ENCODE measurements at places on chromosomes 3 and 15. TPM values are rescaled to one million over a fixed set of nuclear protein-coding genes. Genes with fewer than 3 reads are reported as not detected.

CRABP1 gene
- total RNA-seq: not detected

- no peak overlapping the region for H3K4me3 ChIP-seq
- no peaks in the 10 kb centered on the region for H3K36me3 ChIP-seq
- no peaks in the 10 kb centered on the region for H3K4me1 ChIP-seq
- H3K27me3 ChIP-seq: no peaks in the 10 kb centered on the region
- H3K27ac ChIP-seq: no peak overlapping the region
Measured at GRCh38 chr3:155283092-155284056, 10.1 kb downstream of the STRIT1 start.

GRK7 gene
- not detected for total RNA-seq

- no peak overlapping the region for H3K4me3 ChIP-seq
- no peak for DNase-seq
- H3K27ac ChIP-seq: no peak overlapping the region
- no peaks in the 10 kb centered on the region for H3K36me3 ChIP-seq
Measured at GRCh38 chr15:75107908-75108838, 84.8 kb downstream of the PPCDC start.

GOLGA6D gene
- total RNA-seq: not detected

PPP1R14D gene
- not detected for total RNA-seq

DNA sequence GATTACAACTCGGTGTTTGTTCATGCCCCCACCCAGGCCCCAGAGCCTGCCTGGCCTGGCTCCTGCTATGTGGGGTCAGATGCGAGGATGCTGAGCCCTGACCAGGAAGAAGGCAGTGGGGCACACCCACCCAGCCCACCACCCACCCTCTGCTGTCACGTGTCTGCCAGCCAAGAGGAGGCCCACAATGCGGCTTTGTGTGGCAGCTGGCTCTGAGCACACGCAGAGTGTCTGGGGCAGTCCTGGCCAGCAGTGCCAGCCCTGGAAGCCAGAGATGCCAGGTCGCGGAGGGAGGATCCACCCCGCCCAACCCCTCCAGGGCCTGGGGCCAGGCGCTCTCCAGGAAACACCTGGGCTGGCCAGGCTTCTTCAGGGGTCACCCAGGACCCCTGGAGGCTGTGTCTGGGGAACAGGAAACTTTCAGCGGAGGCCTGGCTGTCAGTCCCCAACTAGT lies 26.4 kb upstream of the KLF13 start:
- no peak overlapping the region for H3K4me3 ChIP-seq
- peaks cover 75% of the 10 kb centered on the region for H3K4me1 ChIP-seq
- no peak for DNase-seq
- no peaks in the 10 kb centered on the region for H3K36me3 ChIP-seq

DNA sequence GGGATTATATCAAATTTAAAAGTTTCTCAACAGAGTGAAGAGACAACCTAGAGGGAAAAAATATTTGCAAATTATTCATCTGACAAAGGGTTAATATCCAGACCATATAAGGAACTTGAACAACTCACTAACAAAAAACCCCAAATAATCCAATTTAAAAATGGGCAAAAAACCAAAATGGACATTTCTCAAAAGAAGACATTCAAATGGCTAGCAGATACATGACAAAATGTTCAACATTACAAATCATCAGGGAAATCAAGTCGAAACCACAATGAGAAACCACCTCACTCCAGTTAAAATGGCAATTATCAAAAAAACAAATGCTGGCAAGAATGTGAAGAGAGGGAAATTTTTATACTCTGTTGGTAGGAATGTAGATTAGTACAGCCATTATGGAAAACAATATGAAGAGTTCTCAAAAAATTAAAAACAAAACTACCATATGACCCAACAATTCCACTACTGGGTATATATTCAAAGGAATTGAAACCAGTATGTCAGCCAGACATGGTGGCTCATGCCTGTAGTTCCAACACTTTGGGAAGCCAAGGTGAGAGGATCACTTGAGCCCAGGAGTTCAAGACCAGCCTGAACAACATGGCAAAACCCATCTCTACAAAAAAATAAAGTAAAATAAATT lies 88.5 kb downstream of the CSNK1G1 start:
- H3K4me3 ChIP-seq: no peak overlapping the region
- peaks cover 12% of the 10 kb centered on the region for H3K4me1 ChIP-seq
- H3K27me3 ChIP-seq: no peaks in the 10 kb centered on the region
- 0 out of 2 replicates have a peak, but pooled peaks cover 4% of the 10 kb centered on the region for H3K36me3 ChIP-seq
- no peak for DNase-seq

- H3K4me3 ChIP-seq: no peak overlapping the region
- no peak overlapping the region for H3K27ac ChIP-seq
- DNase-seq: no peak
Measured at GRCh38 chr3:124404621-124405020, 325.6 kb upstream of the UMPS start.

DNA sequence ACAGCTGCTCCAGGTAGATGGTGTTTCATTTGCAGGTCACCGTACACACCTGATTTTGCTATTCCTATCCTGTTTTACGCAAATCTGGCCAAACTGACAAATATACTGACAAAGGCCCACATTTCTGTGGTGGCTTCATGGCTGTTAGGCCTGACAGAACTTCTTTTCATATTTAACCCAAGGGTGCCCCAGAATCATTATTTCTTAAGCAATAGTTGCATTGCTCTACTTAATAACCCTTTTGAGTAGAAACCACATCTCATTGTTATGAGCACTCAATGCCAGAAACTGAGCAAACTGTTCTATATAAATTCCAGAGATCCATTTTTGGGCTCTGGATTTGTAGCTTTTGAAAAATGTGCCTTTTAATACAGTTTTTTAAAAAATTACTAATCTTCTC lies 19.4 kb downstream of the ASTE1 start:
- no peaks in the 10 kb centered on the region for H3K27me3 ChIP-seq
- H3K4me3 ChIP-seq: no peak overlapping the region
- no peaks in the 10 kb centered on the region for H3K4me1 ChIP-seq
- H3K36me3 ChIP-seq: peaks cover 69% of the 10 kb centered on the region
- no peak overlapping the region for H3K27ac ChIP-seq

- no peak overlapping the region for H3K27ac ChIP-seq
- H3K27me3 ChIP-seq: no peaks in the 10 kb centered on the region
- H3K36me3 ChIP-seq: no peaks in the 10 kb centered on the region
- H3K4me3 ChIP-seq: no peak overlapping the region
Measured at GRCh38 chr3:25531971-25532370, 103.9 kb downstream of the RARB start.

- no peak overlapping the region for H3K4me3 ChIP-seq
- H3K27ac ChIP-seq: no peak overlapping the region
- peaks cover 2% of the 10 kb centered on the region for H3K36me3 ChIP-seq
Measured at GRCh38 chr3:129442947-129443346, 2.9 kb downstream of the IFT122 start.

CLDN16 gene
- not detected for total RNA-seq

GRCh38 chr3:2870724-2871333 lies 239.3 kb downstream of the IL5RA start:
- peaks cover 3% of the 10 kb centered on the region for H3K4me1 ChIP-seq
- H3K27ac ChIP-seq: no peak overlapping the region
- H3K36me3 ChIP-seq: no peaks in the 10 kb centered on the region
- no peak for DNase-seq

- peaks cover 11% of the 10 kb centered on the region for H3K4me1 ChIP-seq
- no peaks in the 10 kb centered on the region for H3K36me3 ChIP-seq
- no peak overlapping the region for H3K27ac ChIP-seq
- no peak for DNase-seq
- H3K27me3 ChIP-seq: no peaks in the 10 kb centered on the region
Measured at GRCh38 chr15:29094711-29095110, 174.9 kb downstream of the NSMCE3 start.

DNA sequence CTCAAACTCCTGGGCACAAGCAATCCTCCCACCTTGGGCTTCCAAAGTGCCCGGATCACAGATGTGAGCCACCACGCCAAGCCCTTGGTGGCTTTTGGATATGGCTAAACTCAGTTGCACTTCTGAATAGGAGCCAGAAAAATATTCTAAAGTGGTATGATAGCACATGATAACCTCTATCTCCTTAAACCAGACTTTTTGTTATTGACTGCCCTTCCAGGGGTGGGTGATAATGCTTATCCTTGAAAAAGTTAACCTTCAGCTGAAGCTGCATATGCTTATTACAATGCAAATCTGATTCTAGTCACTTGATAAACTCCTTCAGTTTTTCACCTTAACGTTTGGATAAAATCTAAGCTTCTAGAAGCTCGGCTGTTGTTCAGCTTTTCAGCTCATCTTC lies 6.3 kb downstream of the CCNB2 start:
- no peaks in the 10 kb centered on the region for H3K27me3 ChIP-seq
- H3K27ac ChIP-seq: no peak overlapping the region
- peaks cover 10% of the 10 kb centered on the region for H3K4me1 ChIP-seq
- no peak overlapping the region for H3K4me3 ChIP-seq
- no peak for DNase-seq

GRCh38 chr15:58398643-58399042 lies 33.1 kb upstream of the LIPC start:
- H3K4me1 ChIP-seq: no peaks in the 10 kb centered on the region
- H3K27ac ChIP-seq: no peak overlapping the region
- no peak for DNase-seq
- H3K4me3 ChIP-seq: no peak overlapping the region
- H3K27me3 ChIP-seq: no peaks in the 10 kb centered on the region

ZNF501 gene
- total RNA-seq: 8.8 TPM

DNA sequence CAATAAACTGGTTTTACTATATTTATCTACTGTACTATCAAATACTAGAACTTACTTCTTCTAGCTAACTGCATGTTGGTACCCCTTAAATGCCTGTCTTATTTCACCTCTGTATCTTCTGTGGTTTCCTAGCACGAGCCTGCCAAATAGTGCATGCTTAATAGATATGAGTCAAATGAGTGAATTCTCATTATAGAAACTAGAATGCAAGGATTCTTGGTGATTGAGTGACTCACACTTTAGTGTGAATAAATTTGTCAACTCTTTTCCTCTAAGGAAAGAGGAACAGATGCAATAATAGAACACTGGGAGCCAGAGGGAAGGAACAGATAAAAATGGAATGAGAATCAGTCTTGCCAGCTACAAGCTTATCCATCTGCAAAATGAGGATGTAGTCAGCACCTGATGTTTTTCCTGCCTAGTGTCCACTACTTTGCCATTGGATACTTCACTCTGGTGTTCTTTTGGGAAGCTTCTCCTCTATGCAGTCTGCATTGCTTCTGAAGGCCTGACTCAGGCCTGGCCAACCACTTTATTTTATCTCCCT lies 189.1 kb upstream of the CADPS start:
- H3K27ac ChIP-seq: no peak overlapping the region
- no peaks in the 10 kb centered on the region for H3K36me3 ChIP-seq
- H3K4me3 ChIP-seq: no peak overlapping the region
- H3K4me1 ChIP-seq: no peaks in the 10 kb centered on the region

GRCh38 chr15:35602836-35603235 lies 56.9 kb upstream of the DPH6 start:
- no peaks in the 10 kb centered on the region for H3K27me3 ChIP-seq
- no peak for DNase-seq
- H3K27ac ChIP-seq: no peak overlapping the region
- no peaks in the 10 kb centered on the region for H3K36me3 ChIP-seq
- no peak overlapping the region for H3K4me3 ChIP-seq

C3orf85 gene
- not detected for total RNA-seq

DNA sequence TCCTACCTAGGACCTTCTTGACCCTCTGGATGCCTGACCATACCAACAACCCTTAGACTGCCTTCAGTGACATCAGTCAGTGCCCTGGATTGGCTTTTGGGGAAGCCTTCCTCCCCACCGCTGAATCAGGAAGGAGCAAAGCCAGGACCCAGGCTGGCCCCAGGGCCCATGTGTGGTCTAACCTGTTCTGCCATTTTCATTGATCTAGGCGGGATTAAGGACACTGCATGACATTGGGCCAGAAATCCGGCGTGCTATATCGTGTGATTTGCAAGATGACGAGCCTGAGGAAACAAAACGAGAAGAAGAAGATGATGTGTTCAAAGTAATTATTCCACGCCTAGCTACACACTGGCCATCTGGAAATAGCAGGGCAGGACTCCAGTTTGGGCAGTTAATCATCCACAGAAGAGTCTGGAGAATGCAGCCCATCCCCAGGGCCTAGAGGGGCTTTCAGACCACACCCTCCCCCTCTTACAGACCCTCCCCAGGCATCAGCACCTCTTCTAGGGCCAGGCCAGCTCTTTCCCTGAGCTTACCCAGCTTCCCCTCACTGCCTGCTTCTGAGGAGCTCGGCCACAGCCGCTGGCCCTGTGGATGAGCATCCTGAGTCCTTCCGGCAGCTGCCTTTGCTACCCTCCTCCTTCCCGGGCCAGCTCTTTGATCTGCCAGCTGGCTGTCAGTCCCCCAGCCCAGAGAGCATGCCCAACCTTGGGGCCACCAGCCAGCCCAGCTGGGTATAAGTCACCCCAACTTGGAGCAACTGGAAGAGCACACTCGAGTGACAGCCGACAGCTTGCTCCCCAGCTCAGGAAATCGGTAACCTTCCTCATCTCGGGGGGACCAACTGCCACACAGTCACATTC lies 45.9 kb downstream of the CHDH start:
- H3K27me3 ChIP-seq: no peaks in the 10 kb centered on the region
- no peak overlapping the region for H3K27ac ChIP-seq
- H3K36me3 ChIP-seq: no peaks in the 10 kb centered on the region
- peaks cover 3% of the 10 kb centered on the region for H3K4me1 ChIP-seq
- DNase-seq: no peak

PGBD4 gene
- 5.2 TPM for total RNA-seq

- no peaks in the 10 kb centered on the region for H3K36me3 ChIP-seq
- H3K4me1 ChIP-seq: no peaks in the 10 kb centered on the region
- no peak for DNase-seq
- H3K27ac ChIP-seq: no peak overlapping the region
- no peak overlapping the region for H3K4me3 ChIP-seq
- no peaks in the 10 kb centered on the region for H3K27me3 ChIP-seq
Measured at GRCh38 chr3:172305552-172305951, 142.7 kb downstream of the GHSR start.

LYZL4 gene
- not detected for total RNA-seq

DNA sequence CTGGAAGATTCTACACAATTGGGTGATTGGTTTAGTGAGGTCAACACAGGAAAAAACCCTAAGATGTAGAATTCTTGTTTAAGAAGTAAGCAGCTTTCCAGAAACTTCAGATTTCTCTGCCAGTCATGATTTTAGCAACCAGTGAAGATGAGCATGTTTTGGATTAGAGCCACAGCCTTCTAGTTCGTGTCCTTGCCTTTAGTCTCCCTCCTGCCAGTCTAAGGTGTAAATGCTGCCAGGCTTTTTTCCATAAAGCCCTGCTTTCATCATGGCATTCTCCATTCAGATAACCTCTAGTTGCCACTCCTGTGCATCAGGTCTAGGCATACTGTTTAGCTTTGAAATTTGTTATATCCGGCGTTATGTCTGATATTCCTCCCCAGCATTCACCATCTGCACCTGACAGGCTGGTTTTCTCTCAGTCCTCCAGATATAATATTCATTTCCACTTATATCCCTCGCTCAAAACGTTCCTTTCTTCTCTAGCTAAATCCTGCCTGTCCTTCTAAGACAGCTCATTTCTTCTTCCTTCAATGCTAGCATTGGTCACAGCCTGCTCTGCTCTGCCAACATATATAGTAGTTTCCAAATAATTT lies 37.4 kb downstream of the SYN2 start:
- no peaks in the 10 kb centered on the region for H3K4me1 ChIP-seq
- DNase-seq: no peak
- no peak overlapping the region for H3K27ac ChIP-seq
- H3K36me3 ChIP-seq: no peaks in the 10 kb centered on the region
- no peaks in the 10 kb centered on the region for H3K27me3 ChIP-seq

GRCh38 chr3:163347944-163348343 lies 1730.4 kb downstream of the SI start:
- no peaks in the 10 kb centered on the region for H3K27me3 ChIP-seq
- no peaks in the 10 kb centered on the region for H3K4me1 ChIP-seq
- no peak overlapping the region for H3K4me3 ChIP-seq
- no peak for DNase-seq
